ENCODE measurements at places on chromosomes 7 and 10.

GRCh38 chr7:158702944-158703343 lies 1.7 kb downstream of the NCAPG2 start:
- DNase-seq, result no peak

DNA sequence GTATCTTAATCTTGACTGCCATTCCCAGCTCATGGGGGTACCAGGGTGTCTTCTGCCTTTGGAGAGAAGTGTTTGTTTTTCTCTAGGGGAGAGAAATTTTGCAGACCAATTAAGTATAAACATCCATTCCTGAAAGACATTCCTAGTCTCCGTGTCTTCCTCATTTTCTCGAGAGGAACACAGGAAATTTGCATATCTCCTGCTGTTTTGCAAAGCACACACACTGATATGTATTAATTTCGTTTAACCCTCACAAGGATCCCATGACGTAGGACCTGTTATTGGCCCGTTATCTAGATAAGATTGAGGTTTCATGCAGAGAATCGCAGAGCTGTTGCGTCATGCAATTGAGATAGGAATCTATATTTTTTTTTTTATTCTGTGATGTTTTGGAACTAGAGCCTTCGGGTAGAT lies 944 bp downstream of the RHBDD2 start:
- no peak for DNase-seq

DNA sequence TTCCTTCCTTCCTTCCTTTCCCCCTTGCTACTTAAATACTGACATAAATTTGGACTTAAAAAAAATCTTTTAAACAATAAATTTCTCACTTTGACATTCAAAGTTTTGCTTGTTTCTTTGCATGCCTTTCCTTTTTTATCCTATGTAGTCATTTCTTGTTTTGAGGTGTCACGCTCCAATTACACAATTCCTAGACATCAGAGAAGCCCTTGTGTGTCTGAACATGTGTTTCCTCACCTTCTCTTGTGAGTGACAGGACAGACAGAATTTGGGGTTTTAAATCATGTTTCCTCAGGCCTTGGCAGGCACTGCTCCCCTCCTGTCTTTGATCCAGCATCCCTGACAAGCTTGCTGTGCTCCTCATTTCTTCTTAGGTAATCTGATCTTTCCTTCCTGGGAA lies 91.3 kb downstream of the CYTH3 start:
- no peak for DNase-seq

DNA sequence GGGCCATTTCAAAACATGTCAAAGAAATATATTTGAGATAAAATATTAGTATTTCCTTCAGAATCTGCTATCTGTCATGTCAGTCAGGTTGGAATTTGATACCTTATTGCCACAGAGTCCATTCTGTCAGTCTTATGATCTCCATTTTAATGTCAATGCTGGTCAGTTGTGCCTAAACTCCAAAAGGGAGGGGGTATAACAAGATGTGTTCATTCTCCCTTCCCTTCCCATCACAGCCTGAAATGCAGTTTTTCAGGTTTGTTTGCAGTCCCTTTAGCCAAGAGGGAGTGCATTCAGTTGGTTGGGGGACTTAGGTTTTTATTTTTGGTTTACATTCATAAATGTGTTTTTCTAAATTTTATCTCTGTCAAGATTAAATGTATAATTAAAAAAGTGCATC lies 59.8 kb upstream of the INHBA start:
- no peak for DNase-seq

GRCh38 chr7:45150199-45150598 lies 7.4 kb upstream of the RAMP3 start:
- DNase-seq, result no peak

- DNase-seq, result no peak
Observed at GRCh38 chr7:68470836-68471435, 1127.3 kb upstream of the AUTS2 start.

DNA sequence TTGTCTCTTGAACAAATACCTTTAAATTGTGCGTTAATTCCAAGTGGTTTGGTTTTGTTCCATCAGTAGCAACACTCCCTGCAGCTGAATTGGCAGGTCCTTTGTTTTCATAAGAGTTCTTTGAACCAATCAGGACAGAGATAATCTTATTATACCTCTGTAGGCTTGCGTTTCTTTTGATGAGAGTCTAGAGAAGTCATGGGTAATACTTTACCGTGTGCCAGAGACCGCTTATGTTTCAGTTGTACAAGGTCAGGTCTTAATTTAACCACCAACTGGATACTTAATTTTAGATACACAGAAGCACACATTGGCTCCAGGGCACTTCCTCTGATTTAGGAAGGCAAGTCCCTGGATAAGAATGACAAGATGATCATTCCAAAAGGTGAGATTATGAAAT lies at the start of gene ASB15:
Gene ASB15 (plus strand): TSS at position 292 of the 400 bp plus-strand sequence. CDS start 12,682 bp downstream, outside the sequence.
- no peak for DNase-seq

DNA sequence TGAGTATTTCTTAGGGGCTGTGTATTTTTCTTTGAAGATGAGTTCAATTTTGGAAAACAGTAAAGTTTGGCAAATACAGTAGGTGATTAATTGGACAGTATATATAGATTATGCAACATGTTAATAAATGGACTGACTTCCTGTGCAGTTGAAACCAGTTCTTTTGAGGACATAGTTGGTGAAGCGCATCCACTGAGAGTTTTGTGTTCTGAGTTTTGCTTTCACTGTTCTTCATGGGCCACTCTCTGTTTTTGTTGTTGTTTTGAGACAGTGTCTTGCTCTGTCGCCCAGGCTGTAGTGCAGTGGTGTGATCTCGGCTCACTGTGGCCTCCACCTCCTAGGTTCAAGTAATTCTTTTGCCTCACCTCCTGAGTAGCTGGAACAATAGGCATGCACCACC lies 109.0 kb downstream of the SDHAF3 start:
- no peak for DNase-seq

DNA sequence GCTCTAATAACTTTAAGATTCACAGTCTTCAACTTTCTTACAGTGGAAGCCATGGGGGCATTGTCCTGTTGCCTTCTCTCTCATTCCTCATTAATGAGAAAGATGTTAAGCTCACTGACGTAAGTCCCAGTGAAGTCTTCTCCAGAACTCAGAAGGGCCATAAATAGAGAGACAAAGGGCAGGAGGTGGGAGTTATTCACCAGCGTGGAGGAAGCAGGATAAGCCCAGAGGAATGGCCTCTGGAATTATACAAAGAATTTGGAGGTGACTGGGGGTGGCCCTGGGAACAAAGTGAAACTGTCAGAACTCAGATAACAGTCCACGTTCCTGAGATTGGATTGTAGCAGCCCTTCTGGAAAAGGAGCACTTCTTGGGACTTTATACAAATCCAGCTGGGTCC lies 52.4 kb downstream of the SORBS1 start:
- no peak for DNase-seq

DNA sequence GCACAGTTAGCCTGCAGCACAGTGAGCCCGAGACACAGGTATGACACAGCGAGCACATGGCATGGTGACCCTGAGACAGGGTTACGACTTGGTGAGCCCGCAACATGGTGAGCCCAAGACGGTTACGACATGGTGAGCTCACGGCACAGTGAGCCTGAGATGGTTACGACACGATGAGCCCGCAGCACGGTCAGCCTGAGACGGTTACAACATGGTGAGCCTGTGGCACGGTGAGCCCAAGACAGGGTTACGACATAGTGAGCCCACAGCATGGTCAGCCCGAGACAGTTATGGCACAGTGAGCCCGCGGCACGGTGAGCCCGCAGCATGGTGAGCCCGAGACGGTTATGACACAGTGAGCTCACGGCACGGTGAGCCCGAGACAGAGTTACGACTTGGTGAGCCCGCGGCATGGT lies 156.1 kb downstream of the MAD1L1 start:
- no peak for DNase-seq

GRCh38 chr7:23662984-23663313 lies 17.1 kb upstream of the FAM221A start:
- no peak for DNase-seq

- no peak for DNase-seq
Observed at GRCh38 chr7:148828965-148829364, 55.1 kb downstream of the EZH2 start.

DNA sequence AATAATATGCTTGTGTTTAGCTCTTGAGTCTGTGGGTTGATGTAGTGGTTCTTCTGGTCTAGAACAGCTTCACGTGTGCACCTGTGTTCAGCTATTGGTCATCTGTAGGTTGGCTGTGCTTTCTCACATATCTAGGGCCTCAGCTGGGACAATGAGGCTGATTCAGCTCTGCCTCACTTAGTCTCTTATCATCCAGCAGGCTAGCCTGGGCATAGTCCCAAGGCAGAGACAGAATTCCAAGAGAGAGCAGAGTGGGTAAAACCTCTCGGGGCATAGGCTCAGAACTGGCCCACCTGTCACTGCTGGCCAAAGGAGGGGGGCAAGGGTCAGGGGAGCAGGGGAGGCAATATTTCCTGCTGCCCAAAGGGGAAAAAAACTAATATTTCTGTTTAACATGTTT lies 32.0 kb upstream of the MXI1 start:
- DNase-seq, result no peak

GRCh38 chr7:108014215-108014614 lies 11.3 kb upstream of the LAMB1 start:
- DNase-seq, result no peak

- no peak for DNase-seq
Observed at GRCh38 chr10:76830218-76830617, 807.4 kb downstream of the KCNMA1 start.

GRCh38 chr7:22061775-22062174 lies 116.1 kb upstream of the CDCA7L start:
- DNase-seq, result no peak

GRCh38 chr10:87759551-87759950 lies 58.5 kb downstream of the ATAD1 start:
- no peak for DNase-seq

DNA sequence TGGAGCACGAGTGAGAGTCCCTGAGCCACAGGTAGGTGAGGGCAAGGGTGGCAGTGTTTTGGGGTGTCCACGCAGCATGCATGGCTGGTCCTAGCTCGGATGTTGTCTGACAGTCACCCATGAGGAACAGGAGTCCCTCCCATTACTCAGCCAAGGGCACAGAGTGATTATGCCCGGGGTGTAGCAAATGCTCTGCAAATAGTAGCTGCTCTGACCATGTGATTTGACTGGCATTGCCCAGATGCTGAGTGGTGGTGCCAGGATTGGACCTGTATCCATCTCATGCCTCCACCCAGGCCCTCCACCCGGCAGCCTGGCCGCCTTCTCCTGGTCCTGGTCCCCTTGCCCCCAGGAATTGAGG lies 150.8 kb downstream of the GRK5 start:
- no peak for DNase-seq

DNA sequence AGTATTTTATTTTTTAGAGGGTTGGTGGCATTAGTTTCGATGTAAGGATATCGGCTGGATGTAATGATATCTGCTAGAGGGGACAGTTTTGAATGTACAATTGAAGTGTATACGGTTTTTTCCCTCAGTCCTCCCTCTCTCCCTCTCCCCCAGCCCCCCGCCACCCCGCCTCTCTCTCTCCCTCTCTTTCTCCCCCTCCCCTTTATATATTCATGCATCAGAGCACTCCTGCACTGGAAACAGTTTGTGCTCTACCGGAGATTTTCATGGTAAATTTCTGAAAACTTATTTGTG lies 1.6 kb downstream of the GLCCI1 start:
- DNase-seq, result no peak

DNA sequence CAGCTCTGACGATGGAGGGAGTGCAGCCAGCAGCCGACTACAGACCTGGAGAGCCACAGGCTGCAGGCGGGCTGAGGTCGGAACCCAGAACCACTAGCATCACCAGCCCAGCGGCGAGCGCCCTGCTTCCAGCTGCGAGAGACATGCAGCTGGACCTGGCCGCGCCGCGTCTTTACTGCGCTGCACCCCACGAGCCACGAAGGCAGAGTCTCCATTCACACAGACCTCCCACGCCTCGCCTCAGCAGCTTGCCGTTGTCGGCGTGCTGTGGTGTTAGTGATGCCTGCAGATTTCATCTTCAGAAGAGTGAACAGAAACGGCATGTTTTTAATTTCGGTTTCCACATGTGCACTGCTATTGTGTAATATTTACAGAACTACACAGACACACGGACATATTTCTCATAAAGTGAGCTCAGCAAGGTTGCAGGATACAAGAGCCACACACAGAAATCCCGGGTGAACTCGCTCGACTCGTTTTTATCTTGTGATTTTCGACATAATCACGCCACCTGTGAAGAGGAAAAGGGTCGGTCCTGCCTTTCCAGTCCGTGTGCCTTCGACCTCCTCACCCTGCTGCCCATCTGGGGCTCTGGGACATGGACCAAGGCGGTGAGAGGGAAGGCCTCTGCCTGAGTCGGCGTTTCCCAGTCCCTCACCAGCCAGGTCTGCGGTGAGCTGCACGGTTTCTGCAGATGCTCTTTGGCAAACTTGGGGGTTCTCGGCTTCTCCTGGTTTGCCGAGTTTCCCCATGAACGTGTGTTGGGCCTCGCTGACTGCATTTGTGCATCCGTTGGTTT lies 252.2 kb downstream of the ELFN1 start:
- DNase-seq, result no peak

GRCh38 chr7:95421000-95421846 lies 13.6 kb downstream of the PON2 start:
- no peak for DNase-seq

DNA sequence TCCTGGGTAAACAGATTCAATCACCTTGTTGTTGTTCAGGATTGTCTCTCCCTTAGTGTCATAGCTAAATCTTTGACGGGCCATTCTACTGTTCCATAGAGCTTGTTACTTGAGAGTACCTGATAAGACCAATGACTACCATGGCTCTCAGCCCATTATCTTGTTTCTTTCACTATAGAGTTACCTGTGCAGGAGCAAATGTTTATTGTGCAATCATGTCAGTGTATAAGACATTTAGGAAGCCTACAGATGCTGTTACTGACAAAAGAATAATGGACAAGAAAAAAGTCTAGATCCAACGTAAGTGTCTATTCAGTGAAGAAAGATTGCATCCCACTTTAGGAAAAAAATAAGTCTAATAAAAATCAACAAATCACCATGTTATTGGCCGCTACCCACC lies 1041.7 kb upstream of the AUTS2 start:
- no peak for DNase-seq

- DNase-seq, result peak; percentile 36
Observed at GRCh38 chr10:23525406-23525805, 86.5 kb downstream of the OTUD1 start.

DNA sequence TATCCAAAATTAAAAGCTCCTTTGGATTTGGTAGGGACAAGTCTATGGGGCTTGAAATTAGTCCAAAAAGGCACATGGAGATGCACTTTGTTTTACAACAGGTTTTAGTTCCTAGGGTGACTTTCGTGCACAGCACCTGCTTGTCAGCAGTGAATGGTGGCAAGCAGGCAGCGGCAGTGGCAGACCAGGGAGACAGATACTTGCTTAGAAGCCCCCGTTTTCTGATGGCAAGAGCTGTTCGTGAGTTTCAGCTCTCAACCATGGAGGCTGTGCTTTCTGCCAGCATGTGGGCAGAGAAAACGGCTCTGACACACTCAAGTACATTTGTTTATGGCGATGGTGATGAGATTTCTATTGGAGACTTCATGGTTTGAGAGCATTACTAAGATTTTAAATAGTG lies 61.7 kb upstream of the SHH start:
- no peak for DNase-seq

DNA sequence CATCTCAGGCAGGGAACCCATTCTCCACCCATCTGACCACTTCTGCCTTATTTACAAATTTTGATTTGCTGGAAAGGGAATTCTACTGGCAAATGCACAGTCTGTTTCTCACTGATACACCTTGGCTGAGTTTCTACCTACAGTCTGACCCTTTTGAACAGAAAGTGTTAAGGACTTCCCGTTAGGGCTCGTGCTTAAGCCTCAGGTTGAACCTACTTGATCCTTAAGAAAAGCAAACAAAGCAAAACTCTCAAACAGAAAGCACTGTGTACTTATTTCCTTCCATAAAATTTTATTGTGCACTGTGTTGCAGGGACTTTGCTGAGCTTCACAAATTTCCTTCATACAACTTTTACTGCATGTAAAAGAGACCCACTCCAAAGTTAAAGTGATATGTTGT lies 367.8 kb downstream of the NRG3 start:
- DNase-seq, result no peak

- peak; percentile 47 for DNase-seq
Observed at GRCh38 chr7:144738708-144739314, 97.0 kb downstream of the TPK1 start.

All from SW480 (cell line).